ENCODE measurements at places on chromosomes 11 and 22.

DNA sequence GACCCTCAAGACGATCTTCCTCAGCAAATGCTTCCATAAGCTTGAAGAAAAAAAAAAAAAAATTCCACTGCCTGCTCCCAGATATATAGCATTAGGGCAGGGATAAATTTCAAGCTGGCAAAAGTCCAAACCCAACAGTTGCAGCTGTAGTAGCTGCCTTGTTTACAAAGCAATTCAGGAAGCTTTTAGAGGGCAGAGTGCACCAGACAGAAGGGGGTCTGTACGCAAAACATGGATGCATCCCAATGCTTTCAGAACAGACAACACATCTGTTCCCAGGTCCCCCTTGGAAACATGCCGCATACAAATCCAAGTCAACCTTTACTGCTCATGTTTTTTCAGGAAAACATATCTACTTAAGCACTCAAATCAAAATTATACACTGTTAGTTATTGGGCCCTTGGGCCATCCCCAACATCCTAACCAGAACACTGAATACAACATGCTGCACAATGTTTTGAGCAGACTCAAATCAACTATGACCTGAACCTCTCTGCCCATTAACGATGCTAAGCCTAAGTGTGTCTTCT, 94.5 kb downstream of the CADM1 start:
- no peak for DNase-seq

DNA sequence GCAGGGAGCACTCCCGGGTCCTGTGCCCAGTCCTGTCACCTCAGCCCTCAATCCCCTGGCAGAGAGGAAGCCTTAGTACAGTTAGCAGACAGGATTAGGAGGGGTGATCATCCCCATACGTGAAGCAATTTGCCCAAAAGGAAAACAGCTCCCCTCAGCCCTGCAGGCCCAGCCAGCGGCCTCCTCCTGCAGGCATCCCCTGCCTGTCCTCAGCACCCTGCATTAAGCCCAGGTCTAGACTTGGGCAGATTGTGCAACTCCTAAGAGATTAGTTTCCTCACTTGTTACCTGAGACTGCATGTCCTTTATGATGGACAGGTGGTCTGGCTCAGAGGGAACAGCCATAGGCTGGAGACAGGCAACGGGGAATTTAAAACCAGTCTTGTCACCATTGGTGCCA, 95.5 kb upstream of the TMEM45B start:
- no peak for DNase-seq

- DNase-seq: no peak
Measured at GRCh38 chr11:95655536-95655935, 134.0 kb downstream of the FAM76B start.

- DNase-seq: no peak
Measured at GRCh38 chr11:71473793-71474080, 20.7 kb downstream of the NADSYN1 start.

All from M059J (cell line).